ENCODE measurements at places on chromosomes 2 and 18.

- DNase-seq, result no peak
These were observed 48.1 kb downstream of the MERTK start for GRCh38 chr2:111946294-111947114.

GRCh38 chr2:50355891-50356290 lies 676.0 kb downstream of the NRXN1 start:
- no peak for DNase-seq

DNA sequence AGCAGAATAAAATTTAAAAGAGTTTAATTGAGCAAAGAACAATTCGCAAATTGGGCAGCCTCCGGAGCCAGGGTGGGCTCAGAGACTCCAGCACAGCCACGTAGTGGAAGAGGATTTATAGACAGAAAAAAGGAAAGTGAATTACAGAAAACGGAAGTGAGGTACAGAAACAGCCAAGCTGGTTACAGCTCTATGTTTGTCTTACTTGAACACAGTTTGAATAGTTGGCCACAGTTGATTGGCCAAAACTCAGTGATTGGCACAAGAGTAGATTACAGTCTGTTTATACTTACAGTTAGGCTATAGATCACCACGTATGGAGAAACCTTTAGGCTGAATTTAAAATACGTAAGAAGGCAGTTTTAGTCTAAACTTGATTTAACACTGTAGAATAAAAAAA lies 78.8 kb upstream of the NEDD4L start:
- no peak for DNase-seq

DNA sequence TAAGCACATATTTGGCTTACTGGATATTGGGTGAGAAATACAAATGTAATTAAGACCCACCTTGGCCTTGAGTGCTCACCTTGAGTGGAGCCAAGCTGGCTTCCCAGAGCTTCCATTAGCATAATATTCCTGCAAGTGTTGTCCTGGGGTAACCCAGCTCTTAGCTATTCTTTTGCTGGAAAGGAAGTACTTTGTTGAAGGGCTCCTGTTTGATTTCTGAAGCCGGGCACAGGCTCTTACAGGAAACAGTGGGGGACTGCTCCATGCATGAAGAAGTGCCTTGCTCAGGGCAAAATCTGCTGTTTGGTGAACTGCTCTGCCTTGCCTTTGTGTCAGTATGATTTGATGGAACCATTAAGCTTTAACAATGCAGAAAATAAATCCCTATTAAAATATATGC lies 325.4 kb downstream of the SMAD2 start:
- DNase-seq, result no peak

DNA sequence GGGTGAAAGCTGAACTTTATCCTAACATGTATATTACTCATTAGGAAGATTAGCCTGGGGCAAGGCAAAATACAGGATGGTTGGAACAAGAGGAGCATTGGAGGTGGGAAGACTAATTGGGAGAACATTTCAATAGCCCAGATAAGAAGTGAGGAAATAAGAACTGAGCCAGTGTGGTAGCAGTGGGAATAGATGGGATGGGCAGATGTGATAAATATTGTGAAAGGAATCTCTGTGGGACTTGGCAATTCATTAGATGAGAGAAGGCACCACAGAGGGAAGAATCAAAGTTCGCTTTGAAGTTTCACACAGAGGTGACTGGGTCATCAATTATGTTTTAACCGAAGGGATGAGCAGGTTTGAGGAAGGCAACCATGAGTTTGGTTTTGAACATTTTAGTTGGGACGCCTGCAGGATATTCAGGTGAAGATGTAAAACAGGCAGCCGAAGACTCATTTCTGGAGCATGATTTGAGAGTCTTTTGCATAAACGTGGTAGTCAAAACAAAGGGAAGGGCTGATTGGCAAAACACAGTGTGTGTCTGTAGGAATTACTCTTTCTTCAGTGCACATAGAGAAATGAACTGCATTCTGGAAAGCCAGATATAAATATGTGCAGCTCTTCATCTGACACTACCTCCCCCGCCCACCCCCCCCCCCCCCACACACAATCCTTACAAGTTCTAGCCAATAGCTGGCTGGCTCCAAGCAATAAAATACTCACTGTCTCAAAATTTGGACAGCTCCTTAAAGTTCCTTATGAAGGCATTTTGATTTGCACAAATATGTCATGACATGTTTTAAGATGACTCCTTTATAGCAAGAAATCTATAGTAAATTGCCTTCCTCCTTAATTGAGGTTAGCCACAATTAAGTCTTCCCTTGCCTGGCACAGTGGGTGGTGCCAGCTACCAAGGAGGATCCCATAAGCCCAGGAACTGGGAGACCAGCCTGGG lies 1.9 kb upstream of the SLC1A4 start:
- DNase-seq, result peak; percentile 16

All from stimulated activated CD4-positive, alpha-beta T cell treated with anti-CD3 and anti-CD28 coated beads, Interleukin-1b, Interleukin-23, amount 100 ng/mL, for 48 hours (primary cell).